ENCODE measurements at places on chromosomes 6 and 20. TPM values are rescaled to one million over a fixed set of nuclear protein-coding genes. Genes with fewer than 3 reads are reported as not detected.

The RAET1L gene
- 0.23 TPM for total RNA-seq

The SLC22A23 gene
- 29.8 TPM for total RNA-seq

The VARS2 gene
- 33.0 TPM for total RNA-seq

The CST9L gene
- not detected for total RNA-seq

The TGM3 gene
- total RNA-seq = 0.46 TPM

The AVP gene
- total RNA-seq = 51.9 TPM

The KIF3B gene
- total RNA-seq = 109 TPM

The DUSP15 gene
- 12.5 TPM for total RNA-seq
